ENCODE measurements at places on chromosomes 12 and 14.
A peak's percentile ranks its signal among the peaks of the same experiment; 100 is the strongest.

- DNase-seq: no peak
These were observed 20.0 kb downstream of the BEST3 start for GRCh38 chr12:69679119-69679518.

- DNase-seq: no peak
These were observed 109.4 kb upstream of the NOVA1 start for GRCh38 chr14:26707234-26707633.

DNA sequence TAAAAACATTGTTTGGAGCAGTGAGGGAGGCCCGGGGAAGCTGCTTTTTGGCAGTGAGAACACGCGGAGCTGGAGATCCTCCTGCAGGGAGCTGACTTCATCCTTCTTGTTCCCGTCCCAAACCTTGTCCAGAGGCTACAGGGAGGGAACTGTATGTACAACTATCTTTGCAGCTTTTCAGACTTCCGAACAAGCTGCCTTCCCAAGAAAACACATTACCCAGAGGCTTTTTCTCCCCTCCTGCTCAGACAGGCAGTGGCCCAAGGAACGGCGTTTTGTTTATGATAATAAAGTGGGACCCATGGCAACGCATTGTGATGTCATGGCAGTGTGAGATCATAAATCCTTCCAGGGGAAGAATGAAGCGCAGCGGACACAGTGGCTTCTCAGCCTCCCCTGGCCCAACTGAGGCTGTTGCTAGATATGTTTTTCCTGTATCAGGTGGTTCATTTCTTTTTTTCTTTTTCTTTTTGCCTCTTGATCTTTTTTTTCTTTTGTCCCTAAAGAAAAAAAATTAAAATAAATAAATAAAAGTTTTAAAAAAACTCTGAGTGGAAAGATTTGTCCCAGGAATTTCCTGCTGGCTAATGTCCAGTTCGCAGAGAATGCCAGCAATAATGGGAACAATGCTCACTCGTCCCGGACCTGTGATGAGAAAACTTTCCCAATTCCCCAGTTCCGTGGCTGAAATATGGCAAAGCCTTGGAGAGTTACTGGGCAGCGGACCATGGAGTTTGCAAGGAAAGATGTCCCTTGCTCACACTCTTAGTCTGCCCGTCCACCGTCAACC, 103.4 kb upstream of the MAP1LC3B2 start:
- DNase-seq: no peak

DNA sequence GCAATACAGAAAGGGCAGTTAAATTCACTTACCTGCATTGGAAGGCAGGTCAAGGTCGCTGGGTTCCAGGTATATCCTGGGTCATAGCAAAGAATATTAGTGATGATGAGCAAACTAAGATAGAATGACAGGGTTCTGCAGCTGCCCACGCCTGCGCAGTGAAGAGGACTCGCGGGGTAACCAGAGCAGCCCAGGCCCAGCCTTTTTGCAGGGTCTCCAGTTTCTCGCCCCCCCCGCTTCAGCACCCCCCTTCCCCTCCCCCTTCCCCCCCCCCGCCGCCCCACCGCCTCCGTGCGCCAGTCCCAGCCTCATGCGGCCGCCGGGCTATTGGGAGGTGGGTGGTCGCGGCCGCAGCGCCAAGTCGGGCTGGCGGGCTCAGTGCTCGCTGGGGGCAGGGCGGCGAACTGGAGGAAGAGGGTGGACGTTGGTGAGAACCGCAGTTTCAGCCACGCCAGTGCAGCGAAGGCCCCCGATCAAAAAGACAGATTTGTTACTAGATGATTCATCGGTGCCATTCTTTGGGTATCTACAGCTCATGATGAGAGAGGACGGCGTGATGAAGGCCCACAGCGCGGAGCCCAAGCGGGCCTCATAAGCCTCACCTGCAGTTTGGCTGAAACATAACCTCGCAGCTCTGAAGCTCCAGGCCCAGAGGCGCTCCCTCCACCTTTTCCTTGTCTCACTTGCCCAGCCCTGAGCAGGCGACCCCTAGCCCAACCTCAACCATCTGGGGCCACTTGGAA, 20.2 kb downstream of the SLC2A3 start:
- DNase-seq: peak; percentile 67

DNA sequence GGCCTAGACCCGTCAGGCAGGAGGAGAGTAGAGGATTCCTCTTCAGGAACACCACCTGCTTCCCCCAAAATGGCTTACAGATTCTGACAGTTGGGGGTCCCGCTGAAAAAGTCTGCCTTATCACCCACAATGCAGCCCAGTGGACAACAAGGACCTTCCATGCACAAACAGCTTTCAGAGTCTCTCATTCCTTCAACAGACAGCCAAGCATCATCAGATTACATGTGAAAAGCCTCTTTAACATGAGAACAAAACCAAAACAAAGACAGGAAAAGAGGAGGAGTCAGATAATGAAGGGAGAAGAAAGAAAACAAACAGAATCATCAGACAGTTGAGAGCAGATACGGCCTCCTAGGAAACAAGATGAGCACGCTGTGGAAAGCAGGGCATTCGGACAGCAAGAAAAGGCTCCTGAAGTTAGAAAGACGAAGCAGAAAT, 18.3 kb downstream of the KCTD10 start:
- DNase-seq: no peak

GRCh38 chr12:130948136-130948535, 5.6 kb upstream of the ADGRD1 start:
- no peak for DNase-seq
